Stimulated activated CD4-positive, alpha-beta T cell treated with anti-CD3 and anti-CD28 coated beads, Interleukin-12 subunit alpha, Interleukin-12 subunit beta, amount 100 ng/mL, for 48 hours (primary cell): ENCODE measurements at places on chromosomes 4 and X.

DNA sequence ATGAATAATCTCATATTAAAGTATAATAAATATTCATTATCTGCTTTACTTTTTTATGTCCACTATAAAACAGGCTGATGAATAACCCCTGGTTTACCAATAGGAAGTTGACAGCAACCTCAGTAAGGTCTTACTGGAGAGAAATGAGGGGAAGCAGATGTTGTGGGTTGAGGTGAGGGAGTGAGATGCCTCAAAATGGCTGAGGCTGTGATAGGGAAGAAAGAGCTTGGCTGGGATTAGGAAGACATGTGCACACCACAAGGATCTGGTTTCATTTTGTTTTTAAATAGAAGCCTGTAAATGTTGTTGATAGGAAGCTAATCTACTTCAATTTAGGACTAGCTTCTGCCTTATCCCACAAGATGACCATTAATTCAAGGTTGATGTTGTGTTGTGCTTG, 14.4 kb upstream of the CYBB start:
- DNase-seq, result no peak

DNA sequence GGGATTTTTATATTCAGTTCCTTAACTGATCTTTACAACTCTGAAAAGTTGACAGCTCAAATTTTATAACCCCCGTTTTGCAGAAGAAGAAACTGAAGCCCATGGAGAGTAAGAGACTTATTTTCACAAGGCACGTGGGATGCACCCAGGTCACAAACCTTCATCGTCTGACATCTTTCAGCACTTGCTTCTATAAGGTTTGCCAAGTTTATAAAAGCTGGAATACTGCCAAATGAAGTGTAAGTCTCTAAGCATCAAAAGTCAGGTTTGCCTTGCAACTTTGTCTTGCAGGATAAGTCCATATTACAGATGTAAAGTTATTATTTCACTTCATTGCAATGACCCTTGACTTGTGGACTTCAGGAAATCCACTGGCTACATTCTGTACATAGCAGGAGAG, 6.3 kb upstream of the KCNIP4 start:
- no peak for DNase-seq

GRCh38 chr4:117898496-117898895, 135.8 kb upstream of the NDST3 start:
- no peak for DNase-seq

DNA sequence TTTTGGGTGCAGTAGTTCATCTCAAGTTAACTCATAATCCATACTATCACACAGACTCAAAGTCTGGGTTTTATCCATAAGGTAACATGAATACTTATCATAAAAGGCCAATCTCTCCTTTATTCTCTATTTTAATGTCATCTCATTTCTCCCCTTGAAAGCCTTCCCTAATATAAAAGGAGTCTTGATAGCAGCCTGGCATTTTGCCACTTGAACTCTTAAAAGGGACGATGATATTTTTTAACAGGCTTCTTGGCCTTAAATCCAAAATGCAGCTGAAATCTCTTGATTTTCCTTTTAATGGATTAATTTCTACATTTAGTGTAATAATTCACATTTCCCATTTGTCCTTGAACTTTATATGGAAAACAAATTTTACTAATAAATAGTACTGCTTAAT, 8.4 kb upstream of the JCHAIN start:
- DNase-seq, result no peak

DNA sequence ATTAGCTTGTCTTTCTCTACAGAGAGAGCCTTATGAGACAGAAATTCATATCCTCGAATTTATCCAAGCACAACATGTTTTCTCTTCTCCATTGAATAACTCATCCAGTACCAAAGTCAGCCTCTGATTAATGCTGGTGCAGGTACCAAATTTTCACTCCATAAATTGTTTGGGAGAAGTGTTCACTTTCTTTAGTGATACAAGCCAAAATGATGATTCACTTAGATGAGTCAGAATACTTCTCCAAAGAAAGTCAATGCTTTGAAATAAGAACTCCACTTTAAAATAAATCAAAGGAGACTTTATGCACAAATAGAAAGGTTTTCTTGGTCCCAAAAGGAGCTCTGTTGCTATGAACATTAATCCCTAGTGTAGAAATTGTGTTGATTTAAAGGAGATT, 60.2 kb downstream of the MAOB start:
- DNase-seq, result no peak

DNA sequence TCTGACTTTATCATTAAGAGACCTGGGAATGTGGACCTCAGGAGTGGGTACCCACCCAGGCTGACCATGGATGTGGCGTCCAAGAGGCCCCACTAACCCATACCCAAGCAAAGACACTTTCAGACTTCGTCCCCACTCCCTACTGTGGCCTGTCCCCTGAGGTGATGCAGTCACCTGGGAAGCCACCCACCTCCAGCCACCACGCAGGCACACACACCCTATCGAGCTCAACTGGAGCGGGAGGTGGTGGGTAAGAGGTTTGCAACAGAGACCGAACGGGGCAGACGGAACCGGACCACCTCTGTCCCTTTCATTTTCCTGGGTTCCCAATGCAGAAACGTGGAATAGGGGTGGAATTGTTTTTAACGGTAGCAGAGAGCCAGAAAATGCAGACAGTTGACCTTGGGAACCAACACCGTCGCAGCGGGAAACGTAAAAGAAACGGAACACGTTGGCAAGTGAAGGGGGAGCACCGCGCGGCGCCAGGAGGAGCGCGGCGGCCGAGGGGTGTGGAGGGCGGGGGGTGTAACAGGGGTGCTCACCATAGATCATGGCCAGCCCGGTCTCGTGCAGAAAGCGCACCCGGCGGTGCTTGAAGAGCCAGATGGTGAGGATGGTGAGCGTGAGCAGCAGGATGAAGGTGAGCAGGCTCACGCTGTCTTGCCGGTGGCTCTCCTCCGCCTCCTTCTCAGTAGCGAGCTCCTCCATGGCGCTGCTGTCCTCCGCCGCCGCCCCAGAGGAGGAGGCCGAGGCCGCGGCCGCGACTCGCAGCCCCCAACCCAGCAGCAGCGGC, 559 bp downstream of the SLC9A7 start:
- no peak for DNase-seq

DNA sequence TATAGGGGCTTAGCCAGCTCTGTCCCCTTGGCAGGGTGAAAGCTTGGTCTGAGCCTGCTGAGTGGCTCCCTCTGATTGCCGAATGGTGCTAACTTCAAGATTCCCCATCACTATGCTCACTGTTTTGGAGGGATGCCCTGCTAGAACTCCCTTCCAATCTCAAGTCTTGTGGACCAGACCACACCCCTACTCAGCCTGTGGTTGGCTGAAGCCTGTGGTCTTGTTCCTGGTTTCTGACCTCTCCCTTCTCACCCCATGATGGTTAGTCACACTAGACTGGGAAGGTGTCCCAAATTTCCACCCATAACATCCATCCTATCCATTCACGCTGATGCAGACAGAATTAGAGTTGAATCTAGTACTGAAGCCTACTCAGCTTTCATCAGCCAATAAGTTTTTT, 184.7 kb upstream of the NDP start:
- no peak for DNase-seq

DNA sequence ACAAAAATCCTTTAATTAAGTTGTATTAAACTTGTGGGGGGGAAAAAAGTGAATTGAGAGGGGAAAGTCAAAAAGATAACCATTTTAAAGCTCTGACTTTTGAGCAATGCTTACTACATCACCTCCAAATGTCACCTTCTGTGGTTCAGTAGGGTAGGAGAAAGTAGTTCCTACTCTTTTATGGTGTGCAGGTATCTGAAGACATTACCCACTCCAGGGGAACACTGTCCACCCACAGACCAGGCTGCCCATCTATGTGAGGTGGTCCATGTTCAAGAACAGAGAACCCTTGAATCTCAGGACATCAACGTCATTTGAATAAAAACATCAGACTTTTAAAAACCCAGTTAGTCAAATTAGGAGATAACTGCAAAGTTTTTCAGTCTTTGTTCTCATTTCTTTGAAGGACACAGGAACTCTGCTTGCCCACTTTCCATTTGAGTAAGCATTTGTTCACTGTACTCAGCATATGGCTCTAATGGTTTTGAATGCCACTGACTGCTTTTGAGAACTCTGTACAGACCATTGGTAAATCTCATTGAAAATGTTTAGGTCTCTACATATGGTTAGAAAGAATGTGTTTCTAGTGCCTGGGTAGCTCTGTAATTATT, 18.4 kb downstream of the NMU start:
- DNase-seq, result no peak

DNA sequence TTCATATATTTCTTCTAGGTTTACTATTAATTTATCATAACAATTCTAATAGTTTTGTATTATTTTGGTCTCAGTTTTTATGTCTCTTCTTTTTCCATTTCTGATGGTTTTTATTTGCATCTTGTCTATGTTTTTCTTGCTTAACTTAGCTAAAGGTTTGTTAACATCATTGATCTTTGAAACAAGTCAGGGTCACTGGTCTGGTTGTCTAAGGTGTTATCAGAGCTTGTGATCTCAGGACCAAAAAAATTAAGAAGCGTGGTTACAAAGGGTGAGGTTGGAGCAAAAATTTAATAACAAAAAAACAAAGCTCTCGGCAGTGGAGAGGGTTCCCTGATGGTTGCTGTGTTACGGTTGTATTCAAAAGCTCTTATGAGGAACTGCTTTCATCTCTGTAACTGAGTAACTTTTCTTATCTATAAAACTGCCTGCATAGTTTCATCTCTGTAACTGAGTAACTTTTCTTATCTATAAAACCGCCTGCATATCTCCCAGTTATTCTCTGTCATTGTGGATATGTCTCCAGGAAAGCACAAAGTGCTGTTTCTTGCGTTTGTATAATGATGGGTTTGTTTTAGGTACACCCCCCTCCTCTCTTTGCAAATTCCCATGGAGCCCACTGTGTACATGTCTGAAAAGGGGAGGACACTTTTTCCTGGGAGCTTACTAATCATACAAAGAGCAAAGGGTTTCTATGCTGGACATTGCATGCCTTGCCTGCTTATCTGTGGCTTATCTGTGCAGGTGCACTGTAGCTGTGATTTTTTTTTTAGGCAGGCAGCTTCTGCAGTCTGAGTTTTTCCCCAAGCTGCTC, 62.4 kb upstream of the UGT2B15 start:
- DNase-seq, result no peak

DNA sequence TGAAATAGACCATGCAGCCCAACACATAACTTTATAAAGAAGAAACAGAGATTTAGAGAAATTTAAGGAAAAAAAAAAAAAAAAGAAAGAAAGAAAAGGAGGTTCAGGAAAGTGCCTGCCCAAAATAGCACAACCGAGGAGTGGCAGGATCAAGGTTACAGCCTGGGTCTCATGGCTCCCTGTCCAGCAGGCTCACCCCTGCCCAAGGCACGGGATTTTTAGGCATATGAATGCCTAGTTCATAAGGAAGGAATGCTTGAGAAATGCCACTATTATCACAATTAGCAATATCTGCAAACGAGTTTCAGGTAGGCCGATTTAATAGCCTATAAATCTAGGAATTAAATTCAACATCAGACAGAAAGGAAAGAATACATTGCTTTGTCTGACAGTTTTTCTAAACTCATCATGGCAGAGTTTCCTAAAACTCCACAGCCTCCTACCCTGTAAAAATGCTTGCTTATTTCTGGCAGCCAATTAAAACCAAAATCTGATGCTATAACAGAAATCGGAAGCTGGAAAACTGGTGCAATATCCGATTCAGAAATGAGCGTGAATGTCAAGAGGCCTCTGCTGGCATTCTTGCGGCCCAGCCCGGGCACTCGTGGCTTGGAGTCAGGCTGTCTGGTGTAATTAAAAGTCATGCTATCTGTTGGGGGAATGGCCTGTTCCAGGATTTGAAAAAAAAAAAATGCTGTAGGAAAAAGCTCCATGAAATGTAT, 63.5 kb downstream of the GEMIN8 start:
- no peak for DNase-seq

DNA sequence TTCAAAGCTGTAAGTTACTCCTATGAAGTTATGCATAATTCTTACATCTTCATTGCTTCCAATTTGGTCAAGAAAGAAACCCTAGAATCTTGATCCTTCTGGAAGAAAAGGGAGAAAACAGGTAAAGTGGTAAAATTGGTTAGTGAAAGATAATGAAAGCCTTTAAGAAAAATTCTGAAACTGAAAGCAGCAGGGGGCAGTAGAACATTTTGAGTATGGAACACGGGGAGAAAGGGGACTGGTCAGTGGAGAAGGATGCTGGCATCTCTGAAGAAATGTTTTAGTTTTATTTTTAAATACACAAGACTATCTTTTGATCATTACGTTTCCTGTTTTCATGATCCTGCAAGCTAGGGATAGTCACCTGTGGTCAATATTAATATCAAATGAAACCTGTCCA, 54.3 kb downstream of the SLIT2 start:
- DNase-seq, result no peak

GRCh38 chr4:74738464-74739143, 55.7 kb downstream of the BTC start:
- DNase-seq, result no peak

DNA sequence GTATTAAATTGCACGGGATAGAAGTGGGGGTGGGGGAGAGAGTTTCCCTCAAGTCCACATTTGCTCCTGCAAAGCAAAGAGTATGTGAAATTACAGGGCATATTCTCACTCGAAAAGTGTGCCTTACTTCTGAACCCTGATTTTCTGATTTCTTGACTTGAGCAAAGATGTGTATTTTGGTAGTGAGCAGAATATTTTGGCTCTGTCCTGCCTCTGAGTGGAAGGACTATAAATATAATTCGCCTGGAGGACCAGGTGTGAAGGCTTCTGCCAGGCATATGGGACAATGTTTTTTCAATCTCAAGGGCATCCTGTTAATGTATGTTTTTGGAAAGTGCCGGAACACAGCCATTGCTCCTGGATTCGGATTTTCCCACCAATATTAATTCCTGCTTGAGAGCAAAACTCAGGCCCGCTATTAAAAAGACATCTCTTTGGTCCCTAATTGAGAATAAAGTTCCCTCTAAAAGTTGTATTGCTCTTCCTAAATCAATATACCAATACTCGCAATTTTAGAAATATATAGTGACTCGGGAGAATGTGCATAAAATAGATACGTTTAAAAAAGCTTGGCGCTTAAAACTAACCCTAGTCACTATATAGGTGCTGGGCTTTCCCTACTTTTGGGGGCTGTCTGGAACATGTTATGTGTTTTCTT, 15.3 kb upstream of the PITX2 start:
- no peak for DNase-seq
